ENCODE measurements at places on chromosomes 7 and 10.

- DNase-seq: no peak
Observed at GRCh38 chr10:34576797-34577196, 238.3 kb downstream of the PARD3 start.

DNA sequence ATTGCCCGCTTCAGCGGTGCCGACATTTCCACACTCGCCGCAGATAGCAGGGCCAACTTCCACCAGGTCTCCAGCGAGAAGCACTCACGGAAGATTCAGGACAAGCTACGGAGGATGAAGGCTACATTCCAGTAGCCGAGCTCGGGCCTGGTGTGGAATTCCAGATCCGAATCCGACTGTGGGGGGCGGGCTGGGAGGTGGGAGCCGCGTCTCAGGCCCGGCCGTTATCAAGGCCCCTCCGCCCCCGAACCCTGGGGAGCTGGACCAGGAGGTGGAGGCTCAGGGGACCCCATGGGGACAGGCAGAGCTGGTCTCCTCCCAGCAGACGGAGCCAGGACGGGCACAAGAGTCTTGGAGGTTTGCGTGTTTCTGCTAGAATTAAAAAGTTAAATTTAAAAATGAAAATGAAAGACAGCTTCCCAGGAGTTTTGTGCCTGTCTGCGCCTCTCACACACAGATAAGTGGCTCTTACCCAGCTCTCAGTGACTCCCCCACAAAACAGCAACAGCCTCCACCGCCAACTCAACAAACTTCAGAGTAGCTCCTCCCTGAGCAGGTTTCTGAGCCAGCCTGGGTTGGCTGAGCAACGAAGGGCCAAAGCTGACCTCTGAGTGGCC is 5.2 kb upstream of the UTF1 start:
- DNase-seq: no peak

DNA sequence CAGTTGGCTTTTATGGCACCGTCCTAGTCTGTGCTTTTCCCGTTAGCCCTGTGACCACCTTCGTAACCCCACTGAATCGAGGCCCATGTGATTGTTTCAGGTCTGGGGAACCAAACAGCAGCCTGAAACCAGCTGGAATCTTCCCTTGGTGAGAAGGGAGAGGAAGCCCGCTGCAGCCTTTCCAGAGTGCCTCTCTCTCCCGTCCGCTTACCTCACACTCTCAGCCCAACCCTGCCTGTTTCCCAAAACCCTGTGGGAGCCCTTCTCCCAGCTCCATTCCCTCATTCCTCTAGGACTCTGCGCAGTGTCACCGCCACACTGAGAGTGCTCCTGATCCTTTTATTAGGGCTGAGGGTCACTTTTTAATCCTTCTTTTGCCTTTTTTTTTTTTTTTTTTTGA is 139.6 kb downstream of the WDR37 start:
- DNase-seq: no peak

DNA sequence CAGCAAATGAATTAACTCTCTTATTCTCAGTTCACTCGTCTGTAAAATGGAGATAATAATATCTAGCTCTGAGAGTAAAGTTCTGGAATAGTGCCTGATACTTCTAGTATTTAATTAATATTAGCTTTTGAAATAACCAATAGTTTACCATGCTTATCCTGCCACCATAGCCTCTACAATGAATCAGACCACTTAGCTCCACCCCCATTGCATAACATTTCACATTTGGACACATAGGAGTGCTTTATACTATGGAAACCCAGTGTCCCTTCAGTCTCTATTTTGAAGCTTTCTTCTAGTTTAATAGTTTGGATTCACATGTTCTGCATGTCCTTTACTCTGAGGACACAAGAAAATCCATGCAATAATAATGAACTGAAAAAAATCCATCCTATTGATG is 427.3 kb upstream of the C7orf33 start:
- no peak for DNase-seq

- peak; percentile 24 for DNase-seq
Observed at GRCh38 chr10:73469579-73469978, 26.2 kb downstream of the PPP3CB start.

- no peak for DNase-seq
Observed at GRCh38 chr10:120278069-120278468, 179.0 kb upstream of the PLPP4 start.

- DNase-seq: no peak
Observed at GRCh38 chr10:17196045-17196444, 5.4 kb downstream of the TRDMT1 start.

GRCh38 chr7:90594751-90595317 is 1.3 kb upstream of the CDK14 start:
- peak; percentile 35 for DNase-seq
